ENCODE measurements at places on chromosomes 3 and 15.

DNA sequence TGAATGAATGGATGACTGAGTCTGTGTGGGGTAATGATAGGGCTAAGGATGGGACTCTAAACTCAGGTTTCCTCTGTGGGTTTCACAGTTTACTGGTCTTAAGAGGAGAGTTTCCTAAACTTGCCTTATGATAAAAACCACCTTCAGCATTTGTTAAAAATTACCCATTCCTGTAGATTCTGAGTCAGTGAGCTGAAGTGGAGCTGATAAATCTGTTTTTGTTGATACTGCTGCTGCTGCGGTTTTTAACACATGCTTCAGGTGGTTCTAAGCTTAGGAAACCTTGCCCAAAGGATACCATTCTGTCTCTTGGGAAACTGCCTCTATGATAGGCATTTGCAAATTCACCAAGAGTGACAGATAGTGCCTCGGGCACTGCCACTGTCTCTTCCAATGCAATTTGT is 52.6 kb downstream of the MECOM start:
- DNase-seq, result no peak

GRCh38 chr3:37703626-37704025 is 158.1 kb upstream of the CTDSPL start:
- no peak for DNase-seq

DNA sequence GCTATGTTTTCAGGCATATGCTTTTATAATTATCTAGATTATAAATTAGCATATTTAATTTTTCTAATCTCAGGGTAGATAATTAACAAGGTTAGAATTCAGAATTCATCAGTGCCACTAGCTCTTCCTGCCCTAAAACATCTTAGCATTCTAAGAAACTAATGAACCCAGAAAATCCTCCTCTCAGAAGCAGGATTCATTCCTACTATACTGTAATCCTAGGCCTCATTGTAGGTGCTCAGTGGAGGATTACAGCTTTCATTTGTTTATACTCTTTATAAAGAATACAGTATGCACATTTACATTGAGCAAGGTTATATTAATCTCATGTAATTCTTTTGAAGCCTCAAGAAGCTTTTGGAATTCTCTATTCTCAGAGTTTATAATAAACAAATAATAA is 20.9 kb downstream of the ACAD11 start:
- DNase-seq, result no peak

DNA sequence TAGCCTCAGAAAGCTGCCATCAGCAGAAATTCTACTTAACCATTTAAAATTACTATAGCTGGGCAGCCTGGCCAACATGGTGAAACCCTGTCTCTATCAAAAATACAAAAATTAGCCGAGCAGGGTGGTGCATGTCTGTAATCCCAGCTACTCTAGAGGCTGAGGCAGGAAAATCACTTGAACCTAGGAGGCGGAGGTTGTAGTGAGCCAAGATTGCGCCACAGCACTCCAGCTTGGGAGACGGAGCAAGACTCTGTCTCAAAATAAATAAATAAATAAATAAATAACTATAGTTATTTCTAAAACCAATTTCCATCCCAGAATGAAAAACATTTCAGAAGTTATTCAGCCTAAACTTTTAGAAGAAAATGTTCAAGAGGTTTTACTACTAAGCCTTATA is 25.1 kb downstream of the LRRFIP2 start:
- no peak for DNase-seq

GRCh38 chr15:76994971-76995945 is at the start of gene PSTPIP1:
TSS of gene PSTPIP1 (plus strand) at chr15:76995126. CDS start at chr15:76995574, 448 bp downstream.
- no peak for DNase-seq

GRCh38 chr15:74549816-74550215 is 8.8 kb downstream of the ARID3B start:
- DNase-seq, result no peak

DNA sequence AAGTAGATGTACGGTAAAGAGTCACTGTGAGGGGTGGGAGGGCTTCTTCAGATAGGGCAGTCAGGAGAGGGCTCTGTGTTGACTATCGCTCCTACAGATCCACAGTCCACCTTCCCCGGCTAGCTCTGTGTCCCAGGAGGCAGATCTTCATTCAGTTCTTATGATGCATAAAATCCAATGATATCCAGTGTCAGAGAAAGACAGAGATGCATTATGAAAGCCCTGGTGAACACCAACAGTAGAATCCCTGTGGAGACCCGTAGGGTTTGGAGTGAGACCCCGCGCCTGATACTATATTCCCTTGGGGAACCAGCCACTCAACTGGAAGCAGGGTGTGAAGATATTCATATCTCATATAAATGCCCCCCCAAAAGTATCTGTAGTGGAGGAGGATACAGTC is 119.8 kb upstream of the SLCO3A1 start:
- no peak for DNase-seq

DNA sequence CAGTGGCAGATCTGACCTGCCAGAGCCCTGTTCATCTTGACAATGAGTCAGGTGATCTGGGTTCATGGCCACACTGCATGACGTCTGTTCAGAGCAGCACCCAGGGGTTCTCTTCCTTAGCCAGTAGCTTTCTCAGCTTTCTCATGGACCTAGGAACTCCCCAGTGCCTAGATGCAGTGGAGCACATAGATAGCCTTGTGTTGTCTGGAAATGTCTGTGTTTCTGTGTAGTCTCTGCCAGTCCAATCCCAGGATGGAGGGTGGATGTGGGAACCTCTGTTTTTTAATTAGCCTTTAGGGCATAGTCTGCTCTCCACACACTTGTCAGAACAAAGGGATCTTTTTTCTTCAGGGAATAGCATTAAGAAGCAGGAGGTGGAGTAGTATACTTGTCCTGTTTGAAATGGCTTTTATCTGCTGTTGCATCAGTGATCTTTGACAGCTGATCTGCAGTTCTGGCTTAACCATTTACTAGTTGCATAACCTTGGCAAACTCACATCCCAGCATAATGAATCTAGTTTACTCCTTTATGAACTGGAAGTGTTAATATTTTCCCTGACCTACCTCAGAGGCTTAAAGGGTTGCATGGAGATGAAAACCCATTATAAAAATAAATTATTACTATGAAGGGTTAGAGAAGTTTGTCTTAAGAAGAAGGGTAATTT is 16.1 kb upstream of the CACNA1D start:
- no peak for DNase-seq

GRCh38 chr3:144055604-144056003 is 84.0 kb downstream of the DIPK2A start:
- no peak for DNase-seq

GRCh38 chr3:161350916-161351315 is 20.4 kb downstream of the SPTSSB start:
- no peak for DNase-seq

DNA sequence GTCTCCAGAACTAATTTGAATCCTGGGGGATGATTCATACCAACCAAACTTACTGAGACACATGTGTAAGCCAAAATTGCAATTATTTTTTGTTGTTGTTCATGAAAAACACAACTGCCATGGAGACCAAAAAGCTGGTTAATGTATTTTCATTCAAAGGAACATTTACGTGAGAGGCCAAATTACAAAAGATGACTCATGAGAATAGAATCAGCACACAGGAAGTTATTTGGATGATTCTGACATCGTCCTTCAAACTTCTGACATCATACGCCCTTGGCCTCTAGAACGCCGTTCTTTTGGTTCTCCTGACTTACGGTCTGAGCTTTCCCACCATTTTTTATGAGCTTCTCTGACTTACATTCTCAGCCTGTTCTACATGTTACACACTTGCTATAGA is 3.0 kb upstream of the ZNF280D start:
- no peak for DNase-seq
